ENCODE measurements at places on chromosomes 12 and 14.
A peak's percentile ranks its signal among the peaks of the same experiment; 100 is the strongest.

GRCh38 chr14:100710826-100711462 is 15.7 kb upstream of the DLK1 start:
- DNase-seq, result no peak

DNA sequence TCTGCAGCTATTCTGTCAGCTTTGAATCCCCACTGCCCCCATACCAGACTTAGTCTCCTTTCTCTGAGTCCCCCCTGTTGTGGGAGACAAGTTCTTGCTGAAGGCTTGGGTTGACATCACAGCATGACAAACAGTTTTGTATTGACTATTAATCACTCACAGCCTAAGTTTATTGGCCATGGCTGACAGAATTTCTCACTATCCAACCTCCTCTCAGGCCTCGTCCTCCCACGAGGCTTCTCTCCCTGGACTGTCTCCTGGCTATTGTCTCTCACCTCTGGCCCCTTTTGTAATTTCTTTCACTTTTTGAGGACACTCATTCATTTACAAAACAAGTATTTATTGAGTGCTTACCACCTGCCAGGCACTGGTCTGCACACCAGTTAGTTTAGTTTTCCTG is 35.2 kb upstream of the DCD start:
- no peak for DNase-seq

DNA sequence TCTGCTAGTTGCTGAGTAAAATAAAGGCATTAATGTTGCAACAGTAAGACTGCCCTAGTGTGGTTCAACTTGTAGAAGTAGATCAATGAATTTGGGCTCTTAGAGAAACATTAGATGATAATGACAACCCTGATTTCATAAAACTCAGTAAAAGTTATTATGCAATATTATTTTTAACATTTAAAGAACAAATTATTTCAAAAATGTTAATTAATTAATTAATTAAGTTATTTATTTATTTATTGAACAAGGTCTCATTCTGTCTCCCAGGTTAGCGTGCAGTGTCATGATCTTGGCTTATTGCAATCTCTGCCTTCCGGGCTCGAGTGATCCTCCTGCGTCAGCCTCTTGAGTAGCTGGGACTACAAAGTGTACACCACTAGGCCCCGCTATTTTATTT is 1016.4 kb downstream of the VRK1 start:
- DNase-seq, result no peak

DNA sequence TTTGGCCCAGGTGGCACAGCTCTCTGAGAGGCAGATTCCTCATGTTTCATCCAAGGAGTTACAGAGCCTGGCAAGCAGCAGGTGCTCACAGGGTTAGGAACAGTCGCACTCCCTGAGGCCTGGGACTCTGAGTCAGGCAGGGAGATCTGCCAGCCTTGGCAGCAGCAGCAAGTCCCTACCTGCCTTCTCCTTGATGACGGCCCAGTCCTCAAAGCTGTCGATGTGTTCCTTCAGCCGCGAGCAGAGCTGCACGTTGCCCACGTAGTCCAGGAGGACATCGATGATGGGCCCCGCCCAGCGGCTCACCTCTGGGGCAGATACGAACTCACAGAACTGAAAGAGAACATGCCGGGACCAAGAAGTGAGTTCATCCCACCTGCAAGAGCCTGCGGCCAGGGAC is 10.4 kb downstream of the FAM181A start:
- DNase-seq, result no peak

DNA sequence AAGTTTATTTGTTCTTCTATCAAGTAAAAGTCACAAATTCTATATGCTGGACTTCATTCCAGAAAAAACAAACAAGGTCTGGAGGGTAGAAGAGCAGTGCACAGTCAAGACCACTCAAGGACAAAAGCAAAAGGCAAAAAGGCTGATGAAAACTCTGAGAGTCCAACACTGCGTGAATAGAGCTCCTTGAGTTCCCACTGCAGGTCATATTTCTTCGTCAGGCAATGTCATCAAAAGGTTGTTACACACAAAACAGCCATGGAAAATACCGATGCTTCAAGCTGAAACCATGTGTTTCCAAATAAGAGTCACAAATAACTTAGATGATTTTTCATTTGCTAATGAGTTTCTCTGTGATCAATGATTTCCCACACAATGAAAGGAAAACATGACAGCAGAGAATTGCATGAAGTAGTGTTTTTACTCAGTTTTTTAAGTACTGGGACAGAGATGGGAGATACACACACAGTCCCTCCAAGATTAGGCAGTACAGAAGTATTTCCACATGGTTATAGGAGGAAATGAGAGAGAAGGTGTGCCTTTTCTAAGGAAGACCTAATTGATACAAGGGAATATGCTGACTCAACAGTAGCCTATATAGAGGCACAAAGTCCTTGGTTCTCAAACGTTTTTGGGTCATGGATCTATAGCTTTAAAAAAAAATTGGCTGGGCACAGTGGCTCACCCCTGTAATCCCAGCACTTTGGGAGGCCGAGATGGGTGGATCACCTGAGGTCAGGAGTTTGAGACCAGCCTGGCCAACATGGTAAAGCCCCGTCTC is 177.7 kb downstream of the MED13L start:
- DNase-seq, result no peak

- no peak for DNase-seq
Measured at GRCh38 chr12:112115259-112116045, 6.9 kb upstream of the NAA25 start.

DNA sequence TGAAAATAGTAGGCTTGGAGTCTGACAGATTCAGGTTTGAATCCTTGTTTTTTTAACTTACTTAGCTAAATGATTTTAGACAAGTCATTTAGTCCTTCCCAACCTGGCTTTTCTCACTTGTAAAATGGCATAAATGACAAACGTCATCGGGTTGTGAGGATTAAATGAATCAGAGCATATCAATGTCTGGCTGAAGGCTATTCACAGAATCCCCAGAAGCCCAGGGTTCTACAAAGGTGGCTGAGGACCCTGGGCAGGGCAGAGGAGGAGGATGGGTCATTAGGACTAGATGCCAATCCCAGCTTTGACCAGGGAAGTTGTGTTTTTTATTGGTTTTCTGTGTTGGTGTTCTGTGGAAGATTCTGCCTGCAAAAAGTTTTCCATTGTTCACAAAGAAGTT is 7.6 kb upstream of the PTPRB start:
- no peak for DNase-seq

GRCh38 chr14:92391726-92392125 is 68.8 kb downstream of the SLC24A4 start:
- DNase-seq, result no peak

GRCh38 chr12:4120316-4120917 is 153.1 kb upstream of the CCND2 start:
- no peak for DNase-seq

- DNase-seq, result no peak
Measured at GRCh38 chr12:65624554-65625086, 199.7 kb upstream of the HMGA2 start.

- no peak for DNase-seq
Measured at GRCh38 chr12:71046215-71046614, 111.6 kb downstream of the TSPAN8 start.

GRCh38 chr14:65303190-65303898 is 109.2 kb upstream of the FUT8 start:
- no peak for DNase-seq

GRCh38 chr12:128830505-128830893 is 6.7 kb upstream of the SLC15A4 start:
- no peak for DNase-seq

GRCh38 chr14:30972882-30973582 is 52.4 kb upstream of the AP4S1 start:
- no peak for DNase-seq

DNA sequence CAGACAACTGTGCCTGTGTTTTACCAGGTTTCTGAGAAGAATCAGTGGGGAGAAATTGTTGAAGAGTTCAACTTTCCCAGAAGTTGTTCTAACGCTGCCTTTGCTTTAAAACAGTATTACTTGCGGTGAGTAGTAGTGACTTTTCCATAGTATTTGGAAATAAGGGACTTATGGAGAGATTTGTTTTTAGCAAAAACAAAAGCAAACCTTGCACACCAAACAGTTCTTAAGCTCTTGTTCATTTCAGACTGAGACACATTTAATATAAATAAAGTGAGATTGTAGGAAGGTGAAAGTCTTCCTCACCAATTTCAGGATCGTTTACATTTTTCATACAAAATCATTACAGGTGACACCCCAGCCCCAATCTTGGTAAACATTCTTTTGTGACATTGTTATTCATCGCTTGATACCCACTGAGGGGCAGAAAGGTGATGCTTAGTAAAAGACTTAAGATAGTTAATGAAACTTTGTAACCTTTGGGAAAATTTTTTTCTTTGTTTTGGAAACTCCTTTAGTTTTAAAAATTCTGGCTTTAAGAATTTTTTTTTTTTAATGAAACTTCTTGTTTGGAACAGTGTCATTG is 1.8 kb downstream of the ARID2 start:
- DNase-seq, result no peak

DNA sequence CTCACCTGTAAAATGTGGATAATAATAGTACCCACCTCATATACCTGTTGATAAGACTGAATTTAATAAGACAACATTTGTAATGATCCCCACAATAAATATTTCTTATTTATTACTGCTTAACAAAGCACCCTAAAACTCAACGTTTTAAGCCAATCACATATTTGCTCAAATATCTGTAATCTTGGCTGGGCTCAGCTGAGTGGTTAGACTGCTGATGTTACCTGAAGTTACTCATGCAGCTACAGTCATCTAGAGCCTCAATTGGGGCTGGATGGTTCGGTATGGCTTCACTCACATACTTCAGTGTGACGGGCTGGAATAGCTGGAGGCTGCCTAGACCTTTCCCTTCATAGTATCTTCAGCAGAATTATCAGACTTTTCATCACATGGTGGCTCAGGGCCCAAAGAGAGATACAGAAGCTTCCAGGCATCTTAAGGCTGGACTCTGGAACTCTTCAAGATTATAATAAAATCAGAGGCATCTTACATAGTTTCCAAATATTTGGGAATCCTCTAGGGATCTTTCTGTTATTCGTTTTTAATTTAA is 4.3 kb upstream of the OR5AU1 start:
- no peak for DNase-seq

DNA sequence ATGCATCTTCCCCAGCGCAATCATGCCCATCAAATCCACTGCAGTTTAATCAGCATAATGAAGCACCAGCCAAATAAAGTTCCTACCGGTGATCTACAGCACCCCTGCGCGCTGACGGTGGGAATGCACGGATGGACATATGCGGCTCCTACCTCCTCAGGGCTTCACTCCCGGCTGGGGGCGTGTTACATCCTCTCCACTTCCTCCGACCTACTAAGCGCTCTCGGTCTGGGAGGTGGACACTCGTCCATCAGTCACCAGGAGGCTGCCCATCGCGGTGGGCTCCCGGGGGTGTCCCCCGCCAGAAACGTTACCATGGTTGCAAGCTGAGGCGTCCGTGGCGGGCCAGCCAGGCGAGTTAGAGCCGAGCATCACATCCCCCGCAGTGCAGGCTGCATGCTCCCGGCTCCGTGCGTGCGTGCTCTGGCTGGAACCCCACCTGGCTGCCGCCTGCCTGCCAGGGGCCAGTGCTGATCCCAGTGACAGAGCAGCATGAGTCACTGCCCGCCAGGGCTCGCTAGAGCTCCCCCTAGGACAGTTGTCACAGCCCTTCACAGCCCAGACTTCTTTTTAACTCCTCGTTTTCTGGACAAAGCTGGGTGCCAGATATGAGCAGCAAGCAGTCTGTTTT is 73.0 kb downstream of the CIT start:
- DNase-seq, result peak; percentile 87

DNA sequence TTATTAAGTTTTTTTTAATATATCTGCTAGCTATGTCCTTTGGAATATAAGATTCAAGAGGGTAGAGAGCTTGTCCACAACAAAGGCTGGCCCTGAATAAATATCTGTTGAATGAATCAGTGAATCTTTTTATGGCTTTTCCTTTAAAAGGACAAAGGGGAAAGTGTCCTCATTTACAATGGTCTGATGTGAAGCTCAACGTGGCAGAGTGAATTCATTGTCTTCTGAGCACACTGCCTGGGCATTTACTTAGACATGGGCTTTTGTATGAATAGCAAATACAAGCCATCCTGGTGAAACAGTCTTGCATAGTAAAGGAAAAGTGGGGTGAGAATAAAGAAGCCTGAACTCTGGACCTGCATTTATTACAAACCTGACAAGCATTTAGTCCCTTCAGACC is 201.2 kb downstream of the NELL2 start:
- DNase-seq, result no peak

DNA sequence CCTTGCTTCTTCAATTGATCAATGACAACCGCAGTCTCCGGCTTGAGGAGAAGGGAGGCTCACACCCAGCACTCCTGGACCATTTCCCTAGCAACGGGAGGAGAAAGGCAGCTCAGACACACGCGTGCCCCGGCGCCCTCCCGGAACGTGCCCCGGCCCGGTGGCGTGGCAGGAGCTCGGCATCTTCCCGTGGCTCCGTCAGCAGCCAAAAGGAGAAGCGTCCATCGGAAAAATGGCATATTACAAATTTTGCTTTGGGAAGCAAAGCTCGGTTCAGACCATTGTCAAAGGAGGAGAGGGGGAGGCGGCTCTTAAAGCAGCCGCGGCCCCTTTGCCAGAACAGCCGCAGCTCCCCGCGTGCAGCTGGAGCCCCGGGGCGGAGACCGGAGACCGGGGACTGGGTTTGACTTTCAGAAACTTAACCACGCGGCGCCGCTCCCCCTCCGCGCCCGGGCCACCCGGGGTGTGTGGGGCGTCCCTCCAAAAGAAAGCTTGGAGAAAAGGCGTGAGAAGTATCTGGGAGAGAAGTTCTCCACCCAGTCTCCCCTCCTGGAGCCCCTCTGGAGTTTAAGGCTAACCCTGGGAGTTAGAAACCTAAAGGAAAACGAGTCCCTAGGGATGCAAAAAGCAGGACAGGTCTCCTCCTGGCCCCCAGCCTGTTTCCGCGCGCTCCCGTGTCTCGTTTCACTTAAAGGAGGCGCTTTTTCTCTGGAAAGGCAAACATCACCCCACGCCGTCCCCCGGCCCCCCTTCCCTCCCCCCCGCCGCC is 545 bp downstream of the PPFIA2 start:
- DNase-seq, result peak; percentile 45

- no peak for DNase-seq
Measured at GRCh38 chr12:2298556-2299200, 245.9 kb downstream of the CACNA1C start.

GRCh38 chr12:24822121-24822899 is 126.6 kb downstream of the BCAT1 start:
- no peak for DNase-seq

GRCh38 chr14:68896132-68896531 is 83.0 kb downstream of the ACTN1 start:
- DNase-seq, result peak; percentile 26

DNA sequence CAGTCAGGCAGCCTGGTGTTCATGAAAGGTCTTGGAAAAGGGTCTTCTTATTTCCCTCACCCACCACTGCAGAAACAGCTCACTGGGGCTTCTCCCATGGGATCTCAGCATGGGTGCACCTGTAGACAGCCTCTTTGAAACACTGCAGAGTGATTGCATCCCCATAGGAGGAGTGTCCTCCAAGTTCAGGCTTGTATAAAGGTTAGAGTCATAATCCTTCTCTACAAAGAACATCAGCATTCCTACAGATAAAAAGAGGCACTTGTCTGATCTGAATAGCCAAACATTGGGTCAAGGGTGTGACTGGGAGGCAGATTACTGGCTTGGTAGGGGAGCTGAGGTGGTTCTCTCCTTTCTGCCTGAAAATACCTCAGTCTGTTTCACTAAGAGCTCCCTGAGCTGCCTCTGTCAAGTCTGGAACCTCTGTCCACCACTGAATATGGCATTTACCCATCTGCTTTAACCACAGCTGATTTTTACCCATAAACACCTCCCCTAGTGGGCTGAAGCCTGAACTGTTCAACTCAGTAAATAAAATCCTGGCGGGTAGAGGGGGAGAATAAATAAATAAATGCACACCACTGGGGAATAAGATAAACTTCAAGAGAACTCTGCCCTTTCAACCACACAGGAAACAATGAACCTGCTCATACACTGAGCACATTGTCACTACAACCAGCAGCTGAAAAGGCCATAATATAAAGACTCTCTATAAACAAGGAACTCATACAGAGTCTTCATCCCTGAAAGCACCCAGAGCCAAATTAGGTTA is 120.7 kb upstream of the SCAF11 start:
- DNase-seq, result no peak
